ENCODE measurements at places on chromosomes 11 and 22. TPM values are rescaled to one million over a fixed set of nuclear protein-coding genes. Genes with fewer than 3 reads are reported as not detected.

The PIWIL4 gene
- total RNA-seq = 2.7 TPM

The OSM gene
- total RNA-seq = not detected

The OR51B5 gene
- total RNA-seq = not detected

The SEPTIN3 gene
- not detected for total RNA-seq

The PPP6R2 gene
- total RNA-seq = 38.5 TPM

The CNTF gene
- 0.82 TPM for total RNA-seq

The IL17REL gene
- total RNA-seq = not detected

The BTG4 gene
- total RNA-seq = not detected

The TOMM22 gene
- total RNA-seq = 32.2 TPM

The NLRP14 gene
- not detected for total RNA-seq

The RHOD gene
- total RNA-seq = 26.1 TPM

The FIBIN gene
- total RNA-seq = 22.6 TPM

The CRYBA4 gene
- not detected for total RNA-seq

The RCOR2 gene
- 3.3 TPM for total RNA-seq

The NADSYN1 gene
- total RNA-seq = 50.9 TPM

The TRIM49D1 gene
- not detected for total RNA-seq

DNA sequence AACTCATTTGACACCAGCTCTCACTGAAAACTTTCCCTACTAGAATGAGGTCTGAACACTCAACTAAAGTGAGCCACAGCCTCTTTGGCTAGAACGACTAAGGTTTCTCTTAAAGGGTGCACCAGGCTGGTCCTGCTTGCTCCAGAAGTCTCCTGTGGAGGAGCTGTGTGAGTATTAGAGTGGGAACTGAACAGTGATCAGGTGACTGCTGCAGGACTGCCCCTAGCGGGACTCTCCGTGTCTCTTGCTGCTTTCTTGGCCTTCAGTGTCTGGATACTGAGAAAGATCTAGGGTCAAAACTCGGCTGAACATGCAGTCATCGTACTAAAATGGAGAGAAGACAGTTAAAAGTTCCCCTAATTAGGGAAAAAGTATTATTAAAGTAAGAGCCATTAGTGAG is 34.6 kb downstream of the FAM118A start:
- DNase-seq = peak; percentile 34

- no peak for DNase-seq
Measured at GRCh38 chr11:116793772-116794097, 2.1 kb upstream of the APOA5 start.

- no peak for DNase-seq
Measured at GRCh38 chr22:50027639-50028537, 15.3 kb upstream of the IL17REL start.

- peak; percentile 71 for DNase-seq
Measured at GRCh38 chr22:30262917-30263741, 3.5 kb downstream of the OSM start.

DNA sequence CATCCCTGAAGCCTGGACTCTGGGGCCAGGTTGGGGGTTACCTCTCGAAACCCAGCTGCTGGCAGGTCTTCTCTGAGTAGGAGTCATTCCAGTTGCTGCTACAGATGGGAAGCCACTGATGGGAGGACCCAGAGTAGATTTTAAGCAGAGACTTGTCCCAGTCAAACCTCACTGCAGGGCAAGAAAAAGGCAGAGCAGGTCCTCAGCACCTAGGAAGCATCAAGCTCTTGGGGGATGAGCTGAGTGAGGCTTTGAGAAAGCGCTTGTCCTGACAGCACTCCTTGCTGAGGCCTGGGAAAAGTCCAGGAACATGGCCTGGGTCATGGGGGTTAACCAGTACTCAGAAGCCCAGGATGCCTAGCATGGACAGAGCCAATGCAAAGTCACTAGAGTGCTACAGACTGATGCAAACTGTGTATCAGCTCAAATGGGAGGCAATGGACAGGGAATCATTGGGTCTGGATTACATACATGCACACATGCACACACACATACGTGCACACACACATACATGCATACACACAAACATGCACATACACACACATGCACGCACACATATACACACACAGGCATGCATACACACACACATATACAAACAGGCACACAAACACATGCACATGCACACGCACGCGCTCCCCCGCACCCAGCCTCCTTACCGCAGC is 15.3 kb downstream of the TMPRSS13 start:
- no peak for DNase-seq

GRCh38 chr11:117180661-117181585 is 2.4 kb downstream of the SIDT2 start:
- DNase-seq = peak; percentile 80

DNA sequence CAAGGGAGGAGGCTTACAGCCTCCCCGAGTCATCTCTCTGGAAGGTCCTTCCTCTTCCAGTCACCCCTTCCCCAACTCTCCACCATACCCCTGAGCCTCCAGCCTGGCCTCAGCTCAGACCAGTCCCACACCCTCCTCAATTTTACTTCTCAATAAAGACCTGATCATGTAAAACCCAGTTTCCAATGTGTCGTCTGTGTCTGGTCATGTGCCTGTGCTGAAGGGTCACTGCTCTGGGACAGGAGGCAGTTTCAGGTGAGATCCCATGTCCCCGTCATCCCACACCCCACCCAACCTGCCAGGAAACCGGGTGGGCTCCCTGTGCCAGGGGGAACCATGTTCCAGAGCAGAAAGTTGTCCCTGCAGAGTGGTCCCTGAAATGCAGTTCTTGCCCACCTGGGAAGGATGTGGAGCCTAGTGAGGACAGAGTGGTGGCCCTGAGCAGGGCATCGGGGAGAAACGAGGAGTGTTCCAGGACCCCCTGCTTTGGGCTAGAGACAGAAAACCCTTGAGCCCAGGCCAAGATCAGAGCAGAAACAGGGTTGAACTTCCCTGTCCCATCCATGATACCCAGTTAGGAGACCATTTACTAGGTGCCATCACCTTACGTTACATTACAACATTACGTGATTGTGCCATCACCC is 19.4 kb downstream of the IGLL5 start:
- no peak for DNase-seq

GRCh38 chr11:74297484-74297883 is 14.0 kb downstream of the P4HA3 start:
- DNase-seq = no peak

DNA sequence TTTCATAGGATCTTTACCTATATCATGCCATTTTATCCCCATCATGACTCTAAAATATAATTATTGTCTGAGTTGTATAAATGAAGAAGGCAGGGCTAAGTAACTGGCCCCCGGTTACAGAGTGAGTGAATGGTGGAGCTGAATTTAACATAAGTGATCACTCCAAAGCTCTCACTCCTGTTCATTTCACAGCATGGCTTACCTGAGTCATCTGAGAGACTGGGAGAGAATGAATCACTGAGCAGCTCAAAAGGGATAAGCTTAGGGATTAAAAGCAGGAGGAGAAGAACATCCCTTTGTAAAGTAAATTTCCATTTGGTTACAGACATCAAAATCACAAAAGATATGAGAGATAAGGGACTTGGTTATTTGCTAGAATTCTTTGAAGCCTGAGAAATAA is 294.0 kb upstream of the CTSC start:
- peak; percentile 18 for DNase-seq

GRCh38 chr11:79578116-79578515 is 137.3 kb upstream of the TENM4 start:
- no peak for DNase-seq

DNA sequence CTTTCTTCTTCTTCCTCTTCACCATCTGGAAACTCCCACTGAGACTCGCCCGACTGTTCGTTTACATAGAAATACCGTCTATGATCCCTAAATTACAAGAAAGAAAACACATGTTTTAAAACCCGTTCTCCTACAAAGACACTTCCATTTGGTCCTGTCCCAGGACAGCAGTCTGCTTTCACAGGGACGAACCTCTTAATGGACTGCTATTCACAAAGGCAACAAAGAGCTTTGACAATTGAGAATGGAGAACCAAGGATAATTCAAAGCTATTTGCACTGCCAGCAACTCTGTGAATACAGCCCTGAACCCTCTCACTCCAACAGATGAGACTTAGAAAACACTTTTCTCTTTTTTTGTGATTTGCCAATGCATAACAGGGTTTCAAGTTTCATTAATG is 16.3 kb upstream of the AGBL2 start:
- DNase-seq = no peak

- no peak for DNase-seq
Measured at GRCh38 chr11:58276151-58276550, 8.1 kb upstream of the OR10W1 start.

- no peak for DNase-seq
Measured at GRCh38 chr22:46414704-46415103, 79.2 kb downstream of the TRMU start.

GRCh38 chr11:12800871-12801270 is 126.7 kb downstream of the TEAD1 start:
- no peak for DNase-seq

- no peak for DNase-seq
Measured at GRCh38 chr11:113497066-113497910, 22.1 kb upstream of the DRD2 start.

GRCh38 chr11:122085264-122085663 is 30.8 kb downstream of the BLID start:
- peak; percentile 98 for DNase-seq

- DNase-seq = no peak
Measured at GRCh38 chr11:47488674-47489394, 39.9 kb upstream of the RAPSN start.

DNA sequence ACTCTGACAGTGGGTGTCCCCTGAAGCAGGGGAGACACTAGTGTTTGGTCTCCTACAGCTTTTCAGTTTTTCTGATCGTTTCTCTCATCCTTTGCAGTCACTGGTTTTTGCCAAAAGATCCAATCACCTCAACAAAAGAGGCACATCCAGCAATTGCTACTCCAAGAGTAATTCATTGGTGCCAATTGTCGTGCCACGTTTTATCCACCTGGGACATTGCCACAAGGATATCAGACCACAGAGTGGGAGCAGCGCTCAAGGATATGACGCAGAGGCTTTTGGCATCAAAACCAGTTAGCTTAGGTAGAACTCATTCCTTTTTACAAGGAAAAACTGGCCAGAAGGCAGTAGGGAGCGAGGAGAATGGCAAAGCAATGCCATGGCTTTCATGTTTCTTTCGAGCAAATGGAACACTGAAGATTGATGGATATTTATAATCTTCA is 40.9 kb upstream of the BLID start:
- DNase-seq = peak; percentile 91

DNA sequence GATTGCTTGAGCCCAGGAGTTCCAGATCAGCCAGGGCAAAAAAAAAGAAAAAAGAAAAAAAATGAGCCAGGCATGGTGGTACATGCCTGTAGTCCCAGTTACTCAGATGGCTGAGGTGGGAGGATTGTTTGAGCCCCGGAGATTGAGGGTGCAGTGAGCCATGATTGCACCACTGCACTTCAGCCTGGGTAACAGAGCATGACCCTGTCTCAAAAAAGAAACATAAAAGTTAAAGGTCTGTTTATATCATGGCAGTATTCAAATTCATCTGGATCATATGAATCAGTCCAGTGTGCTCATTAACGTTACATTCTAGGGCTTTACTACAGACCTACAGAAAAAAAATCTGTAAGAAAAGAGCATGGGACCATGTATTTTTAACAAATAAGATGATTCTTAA is 13.9 kb downstream of the HSD17B12 start:
- no peak for DNase-seq

GRCh38 chr11:26112264-26112663 is 219.7 kb upstream of the ANO3 start:
- no peak for DNase-seq

DNA sequence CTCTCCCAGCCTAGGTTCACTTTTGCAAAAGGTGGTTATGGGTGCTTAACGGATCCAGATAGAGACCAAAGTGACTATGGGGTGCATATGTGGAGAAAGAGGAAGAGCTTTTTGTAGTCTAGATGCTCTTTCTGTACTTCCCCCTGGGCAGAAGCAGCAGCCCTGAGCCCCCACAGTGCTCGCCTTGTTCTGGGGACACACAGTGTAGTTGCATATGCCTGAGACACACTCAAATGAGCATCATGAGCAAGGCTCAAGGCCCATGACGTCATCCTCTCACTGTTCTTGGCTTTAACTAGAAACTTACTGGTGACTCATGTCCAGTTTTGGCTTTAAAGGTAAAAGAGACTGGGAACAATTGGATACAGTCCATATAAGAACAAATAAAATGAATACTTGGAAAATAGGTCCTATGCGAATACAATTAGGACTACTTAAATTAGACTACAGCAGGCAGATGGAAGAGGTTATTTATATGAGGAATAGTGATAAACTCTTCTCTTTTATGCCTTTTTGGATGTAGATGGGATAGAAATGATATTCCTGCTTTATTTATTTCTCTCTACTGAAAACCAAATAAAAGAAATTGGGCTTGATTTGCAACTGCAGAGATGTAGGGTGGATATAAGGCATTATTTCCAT is 20.1 kb upstream of the PEX26 start:
- peak; percentile 100 for DNase-seq

DNA sequence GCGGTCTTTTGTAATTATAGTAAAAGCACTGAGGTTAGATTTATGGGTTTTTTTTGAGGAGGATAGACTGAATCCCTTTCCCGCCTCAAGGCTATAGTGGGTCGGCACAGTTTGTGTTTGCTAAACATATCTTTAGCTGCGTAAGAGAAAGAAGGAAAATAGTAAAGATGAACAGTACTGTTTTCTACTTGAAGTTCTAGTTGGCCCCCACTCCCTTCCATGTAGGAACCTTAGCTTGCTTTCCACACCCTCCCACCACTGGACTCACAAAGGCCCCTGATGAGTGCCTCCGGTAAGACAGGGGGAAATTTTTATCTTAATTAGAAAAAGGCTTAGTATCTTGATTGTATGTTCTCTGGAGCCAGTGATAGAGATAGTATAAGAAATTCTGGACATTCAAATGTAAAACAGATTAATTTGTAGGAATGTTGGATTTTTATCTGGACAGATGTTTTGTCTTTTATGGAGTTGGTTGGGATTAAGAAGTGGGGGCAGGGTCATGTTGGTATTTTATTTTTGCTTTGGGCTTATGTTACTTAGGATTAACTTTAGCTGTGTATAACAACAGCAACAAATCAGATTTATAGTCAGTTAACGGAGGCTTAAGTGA is 49.4 kb downstream of the PTPRJ start:
- no peak for DNase-seq

- no peak for DNase-seq
Measured at GRCh38 chr11:121282886-121283502, 9.6 kb upstream of the SC5D start.

DNA sequence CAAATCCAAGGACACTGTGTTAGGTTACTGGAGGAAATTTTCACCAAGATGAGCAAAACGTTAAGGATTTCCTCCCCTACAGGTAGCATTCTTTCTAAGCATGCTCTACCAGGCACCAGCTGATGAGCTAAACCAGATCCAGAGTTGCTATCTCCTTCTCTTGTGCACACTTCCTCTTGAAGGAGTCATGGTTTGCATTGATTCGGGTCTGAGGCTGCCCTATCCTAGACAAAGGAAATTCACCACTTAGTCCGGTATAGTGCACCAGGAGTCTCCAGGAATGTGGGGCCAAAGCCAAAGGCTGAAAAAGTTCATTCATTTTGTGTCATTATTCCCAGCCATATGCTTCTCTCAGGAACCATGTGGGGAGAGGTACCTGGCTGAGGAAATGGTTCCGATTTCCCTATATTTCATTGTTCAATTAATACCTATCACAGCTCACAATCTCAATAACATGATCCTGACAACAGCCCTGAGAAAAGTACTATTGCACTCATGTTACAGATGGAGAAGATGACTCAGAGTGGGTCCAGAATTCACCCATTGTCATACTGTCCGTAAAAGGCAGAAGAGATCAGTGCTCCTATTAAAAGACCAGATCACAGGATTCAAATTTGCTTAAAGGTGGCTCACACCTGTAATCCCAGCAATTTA is 39.1 kb downstream of the SLC35F2 start:
- peak; percentile 16 for DNase-seq

Data from fibroblast of the aortic adventitia (primary cell).